Heart left ventricle (tissue), 16 donors: ENCODE measurements at places on chromosomes 16 and 17.

GRCh38 chr16:29700253-29700987 is 21.4 kb downstream of the QPRT start:
- DNase-seq: peak; percentile 69

- DNase-seq: no peak
Observed at GRCh38 chr17:42950044-42950783, 14.0 kb downstream of the AARSD1 start.

GRCh38 chr17:37518826-37519225 is 29.1 kb downstream of the DUSP14 start:
- no peak for DNase-seq

GRCh38 chr16:50282955-50283631 is 16.7 kb downstream of the ADCY7 start:
- DNase-seq: peak; percentile 56

- DNase-seq: no peak
Observed at GRCh38 chr17:17648762-17649161, 32.5 kb upstream of the RAI1 start.

- no peak for DNase-seq
Observed at GRCh38 chr17:79833744-79834564, 5.3 kb downstream of the CBX4 start.

DNA sequence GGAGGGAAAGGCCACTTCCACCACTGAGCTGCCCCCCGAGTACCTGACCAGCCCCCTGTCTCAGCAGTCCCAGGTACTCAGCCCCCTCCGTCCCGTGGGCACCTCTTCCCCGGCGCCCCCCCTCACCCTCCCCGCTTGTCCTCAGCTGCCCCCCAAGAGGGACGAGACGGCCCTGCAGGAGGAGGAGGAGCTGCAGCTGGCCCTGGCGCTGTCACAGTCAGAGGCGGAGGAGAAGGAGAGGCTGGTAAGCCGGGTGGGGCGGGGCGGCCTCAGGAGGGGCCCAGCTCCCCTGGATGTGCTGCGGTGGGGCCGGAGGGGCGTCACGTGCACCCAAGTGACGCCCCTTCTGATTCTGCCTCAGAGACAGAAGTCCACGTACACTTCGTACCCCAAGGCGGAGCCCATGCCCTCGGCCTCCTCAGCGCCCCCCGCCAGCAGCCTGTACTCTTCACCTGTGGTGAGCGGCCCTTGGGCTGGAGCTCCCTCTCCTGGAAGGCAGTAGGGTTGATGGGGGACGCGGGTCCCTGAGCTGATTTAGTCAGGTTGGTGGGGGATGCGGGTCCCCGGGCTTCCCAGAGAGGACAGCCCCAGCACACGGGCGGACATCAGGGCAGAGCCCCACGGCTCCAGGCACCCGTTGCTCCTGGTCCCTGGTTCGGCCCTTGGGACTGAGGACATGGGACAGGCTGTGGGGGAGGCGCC is 9.5 kb upstream of the MRPL12 start:
- no peak for DNase-seq

DNA sequence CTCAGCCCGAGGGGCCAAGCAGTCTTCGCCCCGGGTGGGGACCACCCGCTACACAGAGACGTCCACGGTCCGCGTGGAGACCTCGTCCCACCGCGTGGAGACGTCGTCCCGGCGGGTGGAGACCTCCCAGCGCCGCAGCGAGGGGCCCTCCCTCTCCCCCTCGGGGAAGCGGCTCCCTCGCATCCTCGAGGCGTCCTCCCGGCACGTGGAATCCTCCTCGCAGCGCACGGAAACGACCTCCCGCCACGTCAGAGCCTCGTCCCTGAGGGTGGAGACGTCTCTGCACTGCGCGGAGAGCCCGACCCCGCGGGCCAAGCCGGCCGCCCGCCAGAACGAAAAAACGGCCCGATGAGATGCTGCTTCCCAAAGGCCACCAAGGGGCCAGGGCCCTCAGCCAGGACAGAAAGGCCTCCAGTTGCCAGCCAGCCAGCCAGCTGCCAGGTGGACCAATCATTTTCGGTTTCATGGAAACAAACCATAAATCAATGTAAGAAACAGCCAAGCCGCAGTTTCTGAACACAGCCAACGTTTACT is 424 bp downstream of the C17orf100 start:
- no peak for DNase-seq

GRCh38 chr17:55420776-55421178 is 858 bp downstream of the MMD start:
- DNase-seq: peak; percentile 83

GRCh38 chr17:47078801-47079200 is 99.7 kb upstream of the RPRML start:
- no peak for DNase-seq

DNA sequence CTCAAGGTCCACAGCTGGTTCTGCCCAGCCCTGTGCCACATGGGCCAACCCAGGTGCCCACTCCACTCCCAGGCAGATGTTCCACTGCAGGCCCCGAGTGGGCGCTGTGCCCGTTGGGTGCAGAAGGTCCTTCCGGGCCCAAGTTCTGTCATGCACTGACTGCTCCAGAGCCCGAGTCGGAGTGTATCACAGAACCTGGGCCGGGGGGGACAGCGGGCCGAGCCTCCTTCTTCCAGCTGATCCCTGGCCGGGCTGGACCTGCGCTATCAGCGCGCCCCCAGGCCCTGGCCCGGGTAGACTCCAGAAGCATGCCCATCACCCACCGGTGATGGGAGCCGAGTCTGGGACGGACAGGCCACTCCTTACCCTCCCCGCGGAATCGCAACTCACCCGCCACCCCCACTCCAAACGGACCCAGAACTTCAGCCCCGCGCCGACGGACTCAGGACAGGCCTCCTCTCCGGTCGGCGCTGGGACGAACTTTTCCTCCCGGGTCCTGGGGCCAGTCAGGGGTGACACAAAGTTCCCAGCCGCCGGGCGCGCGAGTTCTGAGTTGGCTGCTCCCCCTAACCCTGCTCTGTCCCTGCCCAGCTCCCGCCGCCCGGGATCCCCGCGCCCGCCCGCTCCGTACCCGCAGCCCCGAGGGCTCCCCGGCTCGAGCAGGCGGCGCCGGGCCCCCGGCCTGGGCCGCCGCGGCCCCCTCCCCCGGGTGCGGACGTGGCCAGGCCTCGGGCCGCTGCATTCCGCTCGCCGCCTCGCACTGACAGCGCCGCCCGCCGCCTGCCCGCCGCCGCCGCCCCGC is at the start of gene COPZ2:
TSS of gene COPZ2 (minus strand) at position 762 of the 802 bp plus-strand sequence. CDS start at position 742, 20 bp downstream.
- DNase-seq: peak; percentile 85

DNA sequence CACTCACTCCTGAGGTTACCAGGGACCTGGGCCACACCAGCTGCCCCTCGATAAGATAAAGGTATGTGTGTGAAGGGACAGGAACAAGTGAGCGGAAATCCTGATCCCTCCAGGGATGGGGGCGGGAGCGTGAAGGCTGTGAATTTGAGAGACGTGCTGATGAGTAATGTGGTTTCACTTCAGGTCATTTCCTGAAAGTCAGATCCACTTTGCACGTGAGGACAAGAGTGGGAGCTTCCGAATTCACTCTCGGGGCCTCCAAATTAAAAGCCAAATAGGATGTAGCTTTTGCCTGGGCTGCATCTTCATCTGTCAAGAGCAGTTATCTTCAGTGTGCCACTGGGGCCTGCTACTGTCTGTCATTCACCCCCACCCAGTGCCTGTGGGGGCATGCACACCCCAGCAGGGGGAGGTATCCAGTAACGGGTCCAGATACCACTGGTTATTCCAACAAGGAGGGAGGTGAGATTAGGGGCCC is 87.4 kb upstream of the LHX1 start:
- DNase-seq: no peak

DNA sequence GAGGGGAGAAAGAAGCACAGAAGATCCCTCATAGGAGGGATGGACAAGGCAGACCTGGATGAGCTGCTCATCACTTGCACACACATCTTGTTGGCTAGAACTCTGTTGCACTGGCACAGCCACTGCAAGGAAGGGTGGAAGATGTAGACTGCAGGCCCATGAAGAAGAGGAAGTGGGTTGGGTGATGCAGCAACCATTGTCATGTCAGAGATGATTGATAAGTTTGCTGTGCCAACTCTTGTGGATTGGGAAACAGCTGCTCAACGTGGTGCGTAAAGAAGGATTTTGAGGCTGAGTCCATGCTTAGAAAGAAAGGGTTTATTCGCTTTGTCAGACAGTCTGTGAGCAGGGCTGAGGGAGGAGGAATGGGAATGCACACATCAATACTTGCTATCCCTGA is 161.4 kb upstream of the MPHOSPH6 start:
- no peak for DNase-seq

DNA sequence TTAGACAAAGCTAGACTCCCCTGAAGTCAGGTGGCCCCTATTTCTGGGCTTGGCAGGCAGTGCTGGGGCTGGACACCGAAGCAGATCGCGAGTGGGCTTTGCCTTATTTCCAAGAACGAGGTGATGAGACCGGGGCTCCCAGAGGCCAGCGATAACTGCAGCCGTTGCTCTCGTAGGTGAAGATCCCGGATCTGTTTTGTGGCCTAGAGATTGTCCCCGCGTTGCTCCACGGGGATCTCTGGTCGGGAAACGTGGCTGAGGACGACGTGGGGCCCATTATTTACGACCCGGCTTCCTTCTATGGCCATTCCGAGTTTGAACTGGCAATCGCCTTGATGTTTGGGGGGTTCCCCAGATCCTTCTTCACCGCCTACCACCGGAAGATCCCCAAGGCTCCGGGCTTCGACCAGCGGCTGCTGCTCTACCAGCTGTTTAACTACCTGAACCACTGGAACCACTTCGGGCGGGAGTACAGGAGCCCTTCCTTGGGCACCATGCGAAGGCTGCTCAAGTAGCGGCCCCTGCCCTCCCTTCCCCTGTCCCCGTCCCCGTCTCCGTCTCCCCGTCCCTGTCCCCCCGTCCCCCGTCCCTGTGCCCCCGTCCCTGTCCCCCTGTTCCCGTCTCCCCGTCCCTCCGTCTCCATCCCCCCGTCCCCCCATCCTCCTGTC is 1.5 kb upstream of the TBCD start:
- no peak for DNase-seq

- no peak for DNase-seq
Observed at GRCh38 chr17:14664511-14664910, 363.6 kb downstream of the HS3ST3B1 start.

DNA sequence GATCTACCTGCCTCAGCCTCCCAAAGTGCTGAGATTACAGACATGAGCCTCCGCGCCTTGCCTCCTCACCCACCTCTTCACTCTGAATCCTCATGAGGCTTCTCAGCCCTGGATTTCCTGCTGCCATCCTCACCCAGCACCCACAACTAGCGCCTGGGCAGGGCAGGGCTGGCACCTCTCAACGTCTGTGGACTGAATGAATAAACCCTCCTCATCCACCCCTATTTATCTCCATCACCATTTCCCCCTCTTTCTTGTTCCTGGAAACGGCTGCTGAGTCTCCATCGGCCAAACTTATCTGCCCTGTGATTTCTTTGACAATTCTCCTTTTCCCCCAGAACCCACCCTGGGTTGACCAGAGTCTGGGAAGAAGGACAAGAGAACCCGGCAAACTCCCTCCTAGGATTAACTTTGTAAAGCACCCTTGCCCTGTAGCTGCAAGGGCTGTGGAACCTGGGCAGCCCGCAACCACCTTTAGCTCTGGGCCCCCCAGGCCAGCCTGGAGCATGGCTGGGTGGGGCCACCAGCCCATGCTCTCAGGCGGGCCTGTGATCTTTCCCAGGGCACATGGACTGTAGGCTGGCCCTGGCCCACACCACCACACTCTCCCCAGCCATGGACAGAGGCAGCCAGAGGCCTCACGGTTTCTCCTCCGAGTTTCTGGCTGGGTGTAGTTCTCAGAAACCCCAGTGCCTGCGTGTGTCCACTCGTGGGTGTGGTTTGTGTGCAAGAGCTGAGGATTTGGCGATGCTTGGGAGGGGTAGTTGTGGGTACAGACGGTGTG is 2.4 kb downstream of the SPN start:
- no peak for DNase-seq

- no peak for DNase-seq
Observed at GRCh38 chr16:6382924-6383459, 949.7 kb upstream of the RBFOX1 start.

GRCh38 chr16:25596194-25596593 is 95.6 kb upstream of the HS3ST4 start:
- DNase-seq: no peak

GRCh38 chr17:80425835-80426426 is 11.0 kb downstream of the ENDOV start:
- DNase-seq: no peak

- DNase-seq: no peak
Observed at GRCh38 chr17:75843577-75844529, at the start of gene UNC13D. Gene UNC13D (minus strand): TSS chr17:75844404. CDS start chr17:75844337, 67 bp downstream.

DNA sequence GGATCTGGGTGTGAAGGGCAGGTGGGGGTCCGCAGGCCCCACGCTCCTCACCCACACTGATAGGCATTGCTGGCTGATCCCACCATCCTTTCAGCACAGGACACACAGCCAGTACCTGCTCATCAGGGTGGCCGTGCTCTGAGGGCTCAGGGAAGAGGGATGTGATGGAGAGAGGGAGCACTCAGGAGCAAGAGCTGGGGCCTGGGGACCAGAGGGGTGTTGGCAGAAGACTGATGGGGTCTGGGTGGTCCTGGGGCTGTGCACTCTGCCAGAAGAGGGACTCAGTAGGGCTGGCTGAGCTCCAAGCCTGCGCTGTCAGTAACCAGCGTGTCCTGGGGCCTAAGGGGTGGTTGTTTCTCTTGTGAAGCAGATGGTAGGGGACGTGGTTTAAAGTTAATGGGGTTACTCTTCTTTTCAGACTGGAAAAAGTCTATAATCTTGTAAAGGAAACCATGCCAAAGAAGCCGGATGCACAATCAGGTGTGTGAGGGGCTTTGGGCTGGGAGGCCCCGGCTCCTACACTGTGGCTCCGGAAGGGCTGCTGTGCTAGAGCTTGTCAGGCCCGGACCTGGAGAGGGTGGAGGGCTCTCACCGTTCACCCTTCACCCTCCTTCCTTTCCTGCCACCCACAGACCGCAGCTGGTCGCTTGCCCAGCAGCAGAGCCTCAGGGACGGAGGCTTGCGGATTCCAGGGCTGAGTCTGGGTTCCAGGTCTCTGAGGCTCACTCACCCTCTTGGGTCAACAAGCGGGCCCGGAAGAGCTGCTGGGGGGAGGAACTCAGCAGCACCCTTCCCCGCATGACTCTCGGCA is 27.8 kb downstream of the POLR3E start:
- DNase-seq: no peak

GRCh38 chr17:49766918-49767530 is 3.1 kb upstream of the FAM117A start:
- DNase-seq: no peak

DNA sequence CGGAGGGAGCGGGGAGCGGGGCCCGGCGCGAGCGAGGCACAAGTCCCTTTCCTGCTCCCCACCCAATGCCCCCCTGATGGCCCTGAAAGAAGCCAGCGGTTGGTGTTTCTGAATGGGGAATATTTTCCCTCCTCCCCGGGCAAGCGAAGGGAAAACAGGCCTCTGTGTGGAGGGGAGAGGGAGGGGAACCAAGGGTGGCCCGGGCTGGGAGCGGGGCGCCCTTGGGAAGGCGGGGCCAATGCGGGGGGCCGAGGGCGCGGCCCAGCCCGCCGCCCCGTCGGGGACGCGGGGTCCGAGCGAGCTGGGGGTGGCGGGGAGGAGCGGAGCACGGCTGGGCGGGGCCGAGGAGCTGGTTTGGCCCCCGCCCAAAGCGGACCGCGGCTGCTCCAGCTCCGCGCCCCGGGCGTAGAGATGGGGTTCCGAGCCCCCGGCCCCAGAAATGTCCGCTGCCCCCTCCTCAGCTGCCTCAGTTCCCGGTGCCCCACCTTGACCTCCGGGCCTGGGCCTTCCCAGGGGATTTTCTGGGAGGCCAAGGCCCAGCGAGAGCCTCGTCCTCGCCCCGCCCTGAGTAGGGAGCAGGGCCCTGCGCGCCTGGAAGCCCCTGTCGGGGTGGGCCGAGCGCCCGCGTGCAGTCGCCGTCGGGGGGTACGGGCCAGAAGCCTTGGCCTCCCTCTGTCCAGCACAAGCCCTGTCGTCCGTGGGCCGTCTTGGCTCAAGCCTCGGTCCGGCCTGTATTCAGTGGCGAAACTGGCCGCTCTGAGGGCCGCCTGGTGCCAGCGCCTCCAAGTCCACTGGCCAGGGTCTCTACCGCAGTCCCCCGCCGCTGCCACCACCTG is 3.9 kb upstream of the HEXIM1 start:
- DNase-seq: peak; percentile 59
